A375 (cell line): ENCODE measurements at places on chromosomes 5 and 9. TPM values are rescaled to one million over a fixed set of nuclear protein-coding genes. Genes with fewer than 3 reads are reported as not detected.

The RICTOR gene
- total RNA-seq = 15.7 and 16.0 TPM in 2 replicates

The ADRB2 gene
- total RNA-seq = 11.4 and 17.7 TPM in 2 replicates

The THOC3 gene
- 52.8 and 53.1 TPM in 2 replicates for total RNA-seq

The ROR2 gene
- 0.15 TPM in 1 of 2 replicates, not detected in the other for total RNA-seq

The SNX2 gene
- total RNA-seq = 53.8 and 70.0 TPM in 2 replicates

The ARL15 gene
- total RNA-seq = 11.9 and 15.6 TPM in 2 replicates

The CENPK gene
- 33.7 and 34.6 TPM in 2 replicates for total RNA-seq

The DBH gene
- total RNA-seq = not detected in 2 replicates

The HMMR gene
- total RNA-seq = 53.9 and 55.5 TPM in 2 replicates

The NREP gene
- 28.6 and 38.3 TPM in 2 replicates for total RNA-seq

The PNPLA7 gene
- 1.3 and 1.8 TPM in 2 replicates for total RNA-seq
